ENCODE measurements at places on chromosomes 13 and 19.

DNA sequence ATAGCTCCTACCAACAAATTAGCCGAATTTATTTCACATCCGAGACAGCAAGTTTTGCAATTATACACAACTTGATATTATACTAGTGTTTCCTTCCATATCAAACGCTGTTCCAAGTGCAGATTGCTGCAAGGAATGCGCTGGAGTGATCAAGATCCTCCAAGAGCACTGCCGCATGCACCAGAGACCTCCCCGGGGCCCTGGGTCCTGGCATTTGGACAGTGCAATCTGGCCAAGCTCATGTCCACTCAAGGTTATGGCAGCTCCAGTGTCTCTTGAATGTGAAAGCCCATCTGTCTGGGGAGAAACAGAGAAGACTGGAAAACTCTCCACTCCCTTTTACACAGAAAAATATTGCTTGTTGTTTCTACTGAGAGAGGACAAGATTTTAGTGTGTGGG lies 111.9 kb downstream of the HSPH1 start:
- DNase-seq: no peak

DNA sequence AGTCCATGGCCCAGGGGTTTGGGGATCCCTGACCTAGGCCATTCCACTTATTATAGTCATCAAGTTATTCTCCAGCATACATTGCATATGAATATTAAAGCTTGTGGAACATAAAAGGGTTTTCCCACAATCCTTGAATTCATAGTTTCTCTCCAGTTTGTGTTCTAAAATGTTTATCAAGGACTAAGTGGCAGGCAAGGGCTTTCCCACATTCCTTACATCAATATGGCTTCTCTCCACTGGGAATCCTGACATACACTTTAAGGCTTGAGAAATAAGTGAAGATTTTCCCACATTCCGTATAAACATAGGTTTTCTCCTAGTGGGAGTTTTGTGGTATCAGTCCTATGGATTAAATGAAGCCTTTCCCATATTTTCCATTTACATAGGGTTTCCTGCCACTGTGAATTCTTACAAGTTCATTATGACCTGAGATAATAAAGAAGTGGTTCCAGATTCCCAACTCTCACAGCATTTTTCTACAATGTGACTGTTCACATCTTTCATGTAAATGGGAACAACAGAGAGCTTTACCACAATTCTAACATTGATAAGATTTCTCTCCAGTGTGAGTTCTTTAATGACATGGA lies 14.5 kb downstream of the ZNF426 start:
- no peak for DNase-seq

GRCh38 chr19:11673608-11674041 lies 65.1 kb downstream of the ZNF823 start:
- no peak for DNase-seq

GRCh38 chr13:110409581-110409992 lies 102.5 kb downstream of the COL4A2 start:
- DNase-seq: no peak

- DNase-seq: no peak
Observed at GRCh38 chr13:43077461-43077860, 54.1 kb downstream of the DNAJC15 start.

DNA sequence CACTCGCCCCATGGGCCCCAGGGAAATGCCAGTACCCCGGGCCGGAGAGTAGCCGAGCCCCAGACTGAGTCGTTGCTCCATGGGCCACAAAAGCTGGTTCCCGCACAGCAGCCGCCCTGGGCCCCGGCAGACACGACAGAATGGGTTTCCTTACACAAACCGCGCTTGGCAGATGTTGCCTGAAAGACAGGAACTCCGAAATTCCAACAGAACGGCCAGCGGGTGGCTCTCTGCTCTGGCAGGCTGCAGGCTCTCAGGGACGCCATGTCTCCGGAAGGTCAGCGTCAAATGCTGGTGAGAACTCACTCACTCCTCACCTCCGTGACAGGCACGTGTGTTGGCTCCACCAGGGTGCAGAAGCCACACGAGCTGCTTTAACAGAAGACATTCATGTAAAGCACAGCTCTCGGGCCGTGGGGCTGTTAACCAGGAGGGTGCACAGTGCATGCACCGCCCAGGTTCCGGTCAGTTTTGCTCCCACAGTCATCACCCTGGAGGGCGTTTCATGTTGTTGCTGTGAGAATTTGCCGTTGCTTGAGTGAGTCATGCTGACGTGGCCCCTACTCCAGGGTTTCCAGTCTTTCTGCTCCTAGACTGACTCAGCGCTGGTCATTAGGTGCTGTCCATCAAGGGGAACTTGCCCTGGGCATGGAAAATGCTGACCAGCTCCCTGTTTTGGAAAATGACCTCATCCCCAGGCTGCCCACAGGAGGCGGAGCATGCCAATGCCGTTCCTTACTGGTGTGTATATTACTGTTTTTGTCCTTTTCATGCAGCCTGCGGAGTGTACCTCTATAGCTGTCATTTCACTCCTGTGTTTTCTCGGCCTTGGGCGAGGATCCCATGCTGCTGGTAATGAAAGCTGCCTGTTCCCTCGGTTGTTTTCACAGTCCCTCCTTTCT lies 44.8 kb downstream of the ANKRD10 start:
- DNase-seq: no peak

- DNase-seq: no peak
Observed at GRCh38 chr19:14672188-14672872, 2.3 kb downstream of the ADGRE3 start.

DNA sequence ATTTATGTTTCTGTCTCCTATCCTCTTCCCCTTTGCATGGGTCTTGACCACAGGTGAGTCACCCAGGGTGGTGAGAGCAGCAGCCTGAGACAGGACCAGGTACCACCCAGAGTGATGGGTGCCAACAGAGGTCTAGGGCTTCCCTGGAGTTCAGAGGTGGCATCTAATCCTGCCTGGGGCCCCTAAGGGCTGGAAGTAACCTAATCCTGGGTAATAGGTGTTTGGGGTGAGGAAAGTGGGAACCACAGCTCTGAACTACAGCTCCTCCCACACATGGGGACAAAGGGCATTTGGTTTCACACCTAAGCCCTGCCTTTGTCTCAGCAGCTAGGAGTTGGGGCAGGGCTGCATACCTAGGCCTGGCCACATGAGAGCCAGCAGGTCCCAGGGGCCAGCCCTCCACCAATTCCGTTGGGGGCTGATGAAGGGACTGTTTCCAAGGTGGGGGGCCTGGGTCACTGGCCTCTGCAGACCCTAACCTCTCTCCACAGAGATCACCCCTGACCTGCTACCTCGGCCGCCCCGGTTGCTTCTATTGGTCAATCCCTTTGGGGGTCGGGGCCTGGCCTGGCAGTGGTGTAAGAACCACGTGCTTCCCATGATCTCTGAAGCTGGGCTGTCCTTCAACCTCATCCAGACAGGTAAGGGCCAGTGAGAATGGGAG lies 8.0 kb downstream of the SPHK2 start:
- no peak for DNase-seq

- no peak for DNase-seq
Observed at GRCh38 chr19:18989316-18989715, 44.0 kb downstream of the SUGP2 start.

GRCh38 chr19:632579-633067 lies 714 bp downstream of the POLRMT start:
- no peak for DNase-seq

GRCh38 chr13:110388108-110388943 lies 81.2 kb downstream of the COL4A2 start:
- no peak for DNase-seq

DNA sequence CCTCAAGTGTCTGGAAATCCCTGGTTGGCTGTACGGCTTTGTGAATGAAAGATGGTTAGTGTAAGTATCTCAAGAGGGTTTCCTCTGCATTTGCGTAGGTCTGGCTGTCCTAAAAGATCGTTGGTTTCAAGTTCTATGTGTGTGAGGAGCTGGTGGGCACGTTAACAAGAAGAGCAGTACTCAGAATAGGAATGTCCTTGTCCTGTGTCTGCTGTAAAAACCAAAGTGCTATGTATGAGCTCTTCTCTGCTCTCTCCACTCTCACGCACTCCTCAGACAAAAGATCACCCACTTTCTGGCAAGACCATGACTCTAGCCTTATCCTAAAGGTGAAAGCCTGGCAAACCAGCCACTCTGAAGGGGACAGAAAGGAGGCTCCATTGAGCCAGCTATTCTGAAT lies 39.1 kb downstream of the USP12 start:
- DNase-seq: no peak

DNA sequence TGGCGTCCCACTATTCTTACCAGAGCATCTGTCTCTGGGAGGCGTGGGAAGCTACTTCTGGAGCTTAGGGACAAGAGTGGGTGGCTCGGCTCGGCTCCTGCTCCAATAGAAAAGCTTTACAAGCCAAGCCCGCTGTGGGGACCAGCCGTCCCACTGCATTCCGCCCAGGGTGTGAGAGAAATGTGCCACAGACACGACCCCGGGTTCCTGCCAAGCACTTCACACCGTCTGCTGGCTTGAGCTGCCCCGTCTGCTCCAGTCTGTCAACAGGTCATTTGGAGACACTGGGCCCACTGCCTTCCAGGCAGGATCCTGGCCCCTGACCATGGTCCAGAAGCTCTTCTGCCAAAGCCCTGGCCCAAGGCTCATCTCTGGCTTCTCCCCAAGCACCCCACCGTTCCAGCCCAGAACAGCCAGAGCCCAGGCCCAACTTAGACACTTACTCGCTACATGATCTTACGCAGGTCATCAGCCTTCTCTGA lies 6.5 kb upstream of the FKRP start:
- DNase-seq: no peak

DNA sequence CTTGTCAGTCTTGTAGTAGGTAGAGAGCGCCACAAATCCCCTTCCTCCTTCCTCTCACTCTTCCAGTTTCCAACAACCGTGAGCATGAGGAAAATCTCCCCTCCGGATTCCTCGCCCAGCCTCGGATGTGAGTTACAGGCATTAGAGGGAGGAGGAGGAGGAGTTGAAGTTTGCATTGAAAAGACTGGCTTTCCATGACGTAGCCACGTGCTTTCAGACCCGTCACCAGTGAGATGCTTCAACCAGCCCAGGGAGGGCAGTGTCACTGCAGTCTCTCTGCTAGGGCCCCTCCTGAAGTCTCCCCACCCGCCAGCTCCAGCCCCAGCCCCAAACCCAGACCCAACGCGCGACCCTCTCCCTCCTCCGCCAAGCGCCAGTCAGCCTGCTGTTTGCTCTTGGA lies 442 bp upstream of the FGF14 start:
- DNase-seq: no peak

- DNase-seq: no peak
Observed at GRCh38 chr19:1063909-1064660, 2.9 kb upstream of the ARHGAP45 start.

DNA sequence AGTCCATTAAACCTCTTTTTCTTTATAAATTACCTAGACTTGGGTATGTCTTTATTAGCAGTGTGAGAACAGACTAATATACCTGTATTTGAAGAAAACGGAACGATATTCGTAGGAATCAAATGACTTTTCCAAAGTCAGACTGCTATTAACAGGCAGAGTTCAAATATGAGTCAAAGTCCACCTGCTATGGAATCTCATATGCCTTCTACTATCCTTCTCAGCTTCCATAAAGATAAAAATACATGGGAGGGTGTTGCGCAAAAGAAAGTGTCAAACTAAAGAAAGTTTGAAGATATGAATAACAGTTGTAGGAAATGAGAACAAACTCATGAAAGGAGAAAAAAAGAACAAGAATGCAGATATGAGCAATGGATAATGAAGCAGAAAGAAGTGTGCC lies 704.6 kb downstream of the EFNB2 start:
- DNase-seq: no peak

DNA sequence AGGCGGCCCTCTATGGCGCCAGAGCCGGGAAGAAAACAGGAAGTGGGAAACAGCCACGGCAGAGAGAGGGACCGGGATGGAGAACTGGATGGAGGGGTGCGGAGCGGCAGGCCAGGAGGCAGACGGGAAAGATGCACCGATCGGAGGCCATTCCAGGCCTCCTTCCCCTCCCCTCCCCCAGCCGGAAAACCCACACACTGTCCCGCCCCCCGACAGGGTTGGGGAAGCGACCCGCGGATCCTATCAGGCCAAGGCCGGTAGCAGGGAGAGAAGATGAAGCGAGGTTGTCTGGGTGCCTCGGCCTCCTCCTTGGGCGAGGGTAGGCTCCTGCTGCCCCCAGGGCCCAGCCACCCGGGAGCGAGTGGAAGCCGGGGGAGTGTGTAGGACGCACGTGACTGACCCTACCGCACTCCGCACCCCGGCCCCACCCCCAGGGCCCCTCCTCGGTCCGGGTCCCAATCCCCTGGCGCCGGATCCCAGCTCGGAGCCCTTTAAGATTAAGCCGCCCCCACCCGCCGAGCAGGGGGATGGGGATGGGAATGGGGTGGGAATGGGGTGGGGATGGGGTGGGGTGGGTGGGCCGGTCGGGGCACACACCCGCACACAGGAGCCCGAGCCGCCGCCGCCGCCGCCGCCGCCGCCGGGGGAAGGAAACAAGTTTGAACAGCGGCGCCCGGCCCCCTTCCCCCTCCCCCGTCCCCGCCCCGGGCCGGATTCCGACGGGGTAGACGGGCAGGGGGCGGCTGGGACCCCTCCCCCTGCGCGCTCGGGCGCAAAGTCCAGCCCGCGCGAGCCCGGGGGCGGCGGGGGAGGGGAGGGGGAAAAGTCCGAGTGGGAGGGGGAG lies 1.5 kb downstream of the ERF start:
- DNase-seq: peak; percentile 32

DNA sequence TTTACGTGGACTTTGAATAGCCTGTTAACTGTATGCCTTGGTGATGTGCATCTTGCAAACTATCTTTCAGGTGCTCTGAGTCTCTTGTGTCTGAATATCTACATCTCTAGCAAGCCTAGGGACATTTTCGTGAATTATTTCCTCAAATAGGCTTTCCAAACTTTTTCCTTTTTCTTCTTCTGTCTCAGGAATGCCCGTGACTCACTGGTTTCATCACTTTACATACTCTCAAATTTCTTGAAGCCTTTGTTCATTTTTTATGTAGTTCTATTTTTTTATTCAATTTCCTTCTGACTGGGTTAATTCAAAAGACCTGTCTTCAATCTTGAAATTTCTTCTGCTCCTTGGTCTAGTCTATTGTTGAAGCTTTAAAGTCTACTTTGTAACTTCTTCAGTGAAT lies 332.2 kb downstream of the OXGR1 start:
- DNase-seq: no peak

DNA sequence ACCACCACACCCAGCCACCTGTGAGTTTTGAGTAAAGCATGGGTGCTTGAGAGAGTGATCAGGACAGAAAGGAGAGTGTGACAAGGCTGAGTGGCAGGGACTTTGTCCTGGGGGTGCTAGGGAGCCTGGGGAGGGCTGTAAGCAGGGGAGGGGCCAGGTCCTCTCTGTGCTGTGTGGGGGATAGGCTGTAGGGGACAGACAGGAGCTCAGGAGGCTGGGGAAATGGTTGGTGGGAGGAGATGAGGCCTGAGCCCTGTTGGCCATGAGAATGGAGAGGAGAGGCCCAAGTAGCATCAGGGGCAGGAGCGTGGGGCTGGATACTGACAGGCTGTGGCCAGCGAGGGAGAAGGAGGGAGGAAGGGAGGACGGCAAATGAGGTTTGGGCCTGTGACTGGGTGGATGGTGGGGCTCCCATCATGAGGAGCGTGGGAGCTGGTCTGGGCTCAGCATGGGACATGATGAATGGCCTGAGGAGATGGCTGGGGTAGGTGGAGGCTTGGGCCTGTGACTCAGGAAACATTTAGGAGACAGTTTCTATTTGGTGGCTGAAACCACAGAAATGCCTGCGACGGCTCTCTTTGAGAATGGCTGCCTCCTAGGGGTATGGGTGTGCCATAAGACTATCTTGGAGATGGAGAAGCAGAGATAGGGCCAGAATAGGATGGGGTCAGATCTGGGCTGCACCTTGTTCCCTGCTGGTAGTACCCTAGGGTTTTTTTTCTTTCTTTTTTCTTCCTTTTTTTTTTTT lies 25.0 kb downstream of the GRIN2D start:
- DNase-seq: no peak

GRCh38 chr13:109254274-109254673 lies 532.1 kb downstream of the IRS2 start:
- no peak for DNase-seq

Data from central memory CD8-positive, alpha-beta T cell (primary cell).